Panc1 (cell line): ENCODE measurements at places on chromosomes 4 and X.

- DNase-seq: no peak
Observed at GRCh38 chr4:7434766-7435150, at the start of gene PSAPL1. PSAPL1 (minus strand) TSS chr4:7434930; CDS start chr4:7434879, 51 bp downstream.

DNA sequence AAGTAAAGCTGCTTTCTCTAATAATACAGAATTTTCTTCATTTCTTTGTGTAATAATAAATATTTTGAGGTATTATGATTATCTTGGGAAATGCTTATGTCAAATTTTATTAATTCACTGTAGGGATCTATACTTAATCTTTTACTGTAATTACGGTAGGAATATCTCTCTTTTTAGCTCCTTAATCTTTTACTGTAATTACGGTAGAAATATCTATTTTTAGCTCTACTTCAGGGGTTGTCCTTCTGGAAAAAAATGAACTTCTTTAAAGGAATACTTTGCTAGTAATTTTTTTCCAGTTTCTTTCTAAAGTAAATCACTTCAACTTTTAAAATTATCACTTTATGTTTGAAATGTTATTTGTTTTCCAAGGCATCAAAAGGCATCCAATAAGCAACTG lies 2229.4 kb upstream of the AGA start:
- no peak for DNase-seq

GRCh38 chrX:46456125-46456922 lies 88.9 kb downstream of the ZNF674 start:
- DNase-seq: no peak

- no peak for DNase-seq
Observed at GRCh38 chr4:94995684-94996394, 238.1 kb downstream of the BMPR1B start.
